DMS79 treated with DMSO at 0.1 percent for 48 hours (cell line): ENCODE measurements at places on chromosomes 12 and 14.
A peak's percentile ranks its signal among the peaks of the same experiment; 100 is the strongest.

GRCh38 chr12:106885026-106885425, 70.7 kb upstream of the TMEM263 start:
- DNase-seq: no peak

DNA sequence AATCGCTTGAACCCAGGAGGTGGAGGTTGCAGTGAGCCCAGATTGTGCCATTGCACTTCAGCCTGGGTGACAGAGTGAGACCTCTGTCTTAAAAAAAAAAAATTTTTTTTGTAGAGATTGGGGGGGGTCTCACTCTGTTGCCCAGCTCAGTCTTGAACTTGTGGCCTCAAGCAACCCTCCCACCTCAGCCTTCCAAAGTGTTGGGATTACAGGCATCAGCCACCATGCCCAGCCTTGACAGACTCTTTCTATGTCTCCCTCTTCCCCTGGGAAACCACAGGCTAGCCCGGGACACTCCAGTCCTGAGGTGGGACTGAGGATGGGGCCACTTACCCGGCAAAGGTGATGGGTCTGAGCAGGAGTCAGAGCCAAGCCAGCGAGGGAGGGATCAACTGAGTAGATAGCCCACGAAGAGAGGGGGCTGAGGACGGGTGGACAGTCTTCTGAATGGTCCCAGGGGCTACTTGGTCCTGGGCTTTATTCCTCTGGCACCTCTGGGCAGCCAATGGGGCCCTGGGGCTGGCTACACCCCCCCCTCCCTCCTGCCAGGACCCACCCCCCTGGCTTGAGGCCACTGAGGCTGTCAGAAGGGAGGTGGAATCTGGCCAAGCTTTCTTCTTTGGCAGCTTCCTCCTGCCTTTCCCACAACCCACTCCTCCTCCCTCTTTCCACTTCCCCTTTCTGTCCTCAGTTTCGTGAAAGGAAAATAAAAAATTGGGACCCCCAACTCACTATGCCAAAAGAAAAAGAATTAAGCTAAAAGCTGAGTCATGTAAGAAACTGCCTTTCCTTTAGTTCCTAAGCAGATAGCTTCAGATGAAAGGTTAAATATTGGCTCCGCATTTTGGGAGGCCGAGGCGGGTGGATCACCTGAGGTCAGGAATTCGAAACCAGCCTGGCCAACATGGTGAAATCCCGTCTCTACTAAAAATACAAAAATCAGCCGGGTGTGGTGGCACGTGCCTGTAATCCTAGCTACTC, at the start of gene SDS:
TSS of gene SDS (minus strand) at position 453 of the 981 bp plus-strand sequence. CDS start 4,179 bp downstream, outside the sequence.
- no peak for DNase-seq

GRCh38 chr12:21615431-21615830, 10.8 kb upstream of the GYS2 start:
- no peak for DNase-seq

GRCh38 chr14:68018598-68018997, 199.0 kb downstream of the RAD51B start:
- peak; percentile 37 for DNase-seq

DNA sequence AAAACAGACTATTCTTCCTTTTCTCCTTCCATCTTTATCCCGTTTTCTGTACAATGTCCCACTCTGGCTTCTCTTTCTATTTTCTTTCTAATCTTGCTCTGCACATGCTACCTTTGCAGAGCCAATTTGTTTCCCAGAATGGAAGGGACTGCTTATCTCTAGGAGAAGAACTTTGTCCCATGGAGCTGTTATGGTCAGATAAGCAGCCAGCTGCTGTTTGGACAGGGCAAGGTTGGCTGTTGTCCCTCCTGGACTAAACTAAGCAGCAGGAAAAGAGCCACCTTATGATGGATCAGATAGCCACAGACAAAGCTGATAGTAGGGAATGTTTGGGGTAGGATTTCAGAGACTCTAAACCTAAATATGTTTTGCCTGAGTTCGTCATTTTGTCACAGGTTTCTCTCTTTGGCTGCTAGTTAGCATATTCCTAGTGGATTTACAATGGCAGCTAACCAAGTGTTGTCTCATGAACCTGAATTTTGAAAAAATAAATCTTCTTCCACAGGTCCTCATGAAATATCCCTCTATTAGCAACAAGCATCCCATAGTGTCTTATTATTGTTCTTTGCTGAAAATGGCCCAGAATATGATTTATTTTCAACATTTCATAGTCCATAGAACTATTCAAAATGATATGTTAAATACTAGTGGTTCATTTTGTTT, 262.8 kb downstream of the SLC16A7 start:
- no peak for DNase-seq

GRCh38 chr14:23727566-23728335, 91.6 kb downstream of the DHRS2 start:
- DNase-seq: no peak

DNA sequence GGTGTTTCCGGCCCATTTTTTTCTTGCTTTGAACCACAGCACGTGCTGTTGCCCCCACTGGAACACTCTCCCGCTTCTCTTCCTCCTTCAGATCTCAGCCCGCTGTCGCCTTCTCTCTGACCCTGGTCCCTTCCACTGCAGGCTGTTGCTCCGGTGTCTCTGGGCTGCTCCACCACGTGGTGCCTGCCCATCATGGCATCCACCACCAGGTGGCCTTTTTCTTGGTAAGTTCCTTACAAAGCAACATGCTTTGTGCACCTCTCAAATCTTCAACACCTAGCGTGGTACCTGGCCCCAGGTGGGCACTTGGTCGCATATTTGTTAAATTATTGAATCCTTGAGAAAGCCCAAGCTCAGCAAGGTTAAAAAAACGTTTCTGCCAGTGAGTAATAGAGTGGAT, 19.1 kb downstream of the TUNAR start:
- no peak for DNase-seq

DNA sequence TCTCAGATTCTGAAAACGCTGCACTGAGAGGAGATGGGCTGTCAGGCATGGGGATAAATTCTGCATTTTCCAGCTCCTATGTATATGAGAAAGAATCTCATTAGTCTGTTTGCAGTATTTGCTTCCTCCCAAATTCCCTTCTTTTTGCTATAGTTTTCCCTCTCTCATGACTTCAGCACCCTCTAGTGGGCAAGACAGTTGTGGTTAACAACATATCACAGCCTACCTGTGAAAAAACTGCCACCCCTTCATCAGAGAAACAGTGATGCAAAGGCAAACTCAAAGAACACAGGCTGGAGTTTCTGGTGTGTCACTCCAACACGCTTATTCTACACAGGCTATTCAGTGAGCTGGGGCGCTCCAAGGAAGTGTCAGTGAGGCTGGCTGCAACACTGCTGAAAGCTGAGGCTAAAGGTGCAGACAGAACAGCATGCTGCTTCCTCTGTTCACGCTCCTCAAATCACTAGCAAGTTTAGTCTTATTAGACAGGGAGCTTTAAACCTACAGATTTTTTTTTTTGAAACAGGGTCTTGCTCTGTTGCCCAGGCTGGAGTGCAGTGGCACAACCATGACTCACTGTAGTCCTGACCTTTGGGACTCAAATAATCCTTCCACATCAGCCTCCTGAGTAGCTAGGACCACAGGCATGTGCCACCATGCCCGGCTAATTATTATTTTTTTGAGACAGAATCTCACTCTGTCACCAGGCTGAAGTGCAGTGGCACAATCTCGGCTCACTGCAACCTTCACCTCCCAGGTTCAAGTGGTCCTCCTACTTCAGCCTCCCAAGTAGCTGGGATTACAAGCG, 19.3 kb downstream of the ZC2HC1C start:
- peak; percentile 71 for DNase-seq

DNA sequence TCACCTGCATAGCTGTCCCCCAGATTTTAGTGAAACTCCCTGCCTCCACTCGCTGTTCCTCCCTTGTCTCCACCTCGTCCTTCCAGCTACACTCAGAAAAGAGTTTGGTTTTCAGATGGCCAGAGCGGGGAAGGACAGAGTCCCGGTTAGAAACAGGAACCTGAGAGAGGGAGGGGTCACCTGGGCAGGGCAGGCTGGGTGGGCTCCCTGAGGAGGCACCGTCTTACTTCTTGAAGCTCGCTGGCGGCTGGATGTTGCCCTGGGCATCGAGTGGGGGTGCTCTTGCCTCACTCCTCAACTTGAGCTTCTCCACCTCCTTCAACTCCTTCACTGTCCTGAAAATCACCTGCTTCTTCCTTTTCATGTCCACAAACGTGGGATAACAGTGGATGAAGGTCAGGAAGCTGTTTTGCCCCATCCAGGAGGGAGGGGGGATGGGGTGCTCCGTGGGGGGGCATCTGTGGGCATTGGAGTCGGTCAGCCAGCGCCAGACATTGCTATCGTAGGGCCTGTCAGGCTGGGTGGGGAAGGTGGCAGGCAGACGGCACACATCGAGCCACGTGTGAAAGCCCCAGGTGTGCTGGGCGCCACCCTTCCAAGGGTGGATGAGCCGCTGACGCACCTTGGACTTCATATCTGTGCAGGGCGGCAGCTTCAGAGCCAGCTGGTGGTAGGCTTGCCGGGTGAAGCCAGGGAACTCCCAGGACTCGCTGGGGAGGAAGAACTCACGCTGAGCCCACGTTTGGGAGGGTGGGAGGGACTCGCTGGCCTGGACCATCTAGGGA, 2.0 kb downstream of the TEX52 start:
- no peak for DNase-seq

GRCh38 chr12:83198291-83199015, 511.7 kb downstream of the TMTC2 start:
- DNase-seq: no peak

GRCh38 chr14:74649673-74650072, 37.6 kb upstream of the LTBP2 start:
- no peak for DNase-seq

DNA sequence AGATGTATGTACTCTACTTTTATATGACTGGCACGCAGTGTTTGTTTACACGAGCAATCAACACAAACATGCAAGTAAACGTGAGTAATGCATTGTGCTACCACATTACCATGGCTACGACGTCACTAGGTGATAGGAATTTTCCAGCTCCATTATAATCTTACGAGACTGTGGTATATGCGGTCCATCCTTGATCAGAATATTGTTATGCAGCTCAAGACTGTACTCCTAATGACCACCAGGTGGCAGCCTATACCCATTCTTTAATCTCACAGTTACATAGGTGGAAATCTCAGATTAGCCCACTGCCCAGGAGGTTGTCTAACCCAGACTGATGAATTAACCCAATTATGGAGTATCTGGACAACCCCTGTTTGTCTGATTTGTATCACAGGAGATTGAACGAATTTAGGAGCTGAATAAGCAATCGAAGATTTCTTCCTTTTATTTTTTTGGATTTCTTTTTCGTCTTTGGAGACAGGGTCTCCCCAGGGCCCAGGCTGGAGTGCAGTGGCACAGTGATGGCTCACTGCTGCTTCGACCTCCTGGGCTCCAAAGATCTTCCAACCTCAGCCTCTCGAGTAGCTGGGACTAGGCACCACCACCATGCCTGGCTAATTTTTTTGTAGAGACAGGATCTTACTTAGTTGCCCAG, 8.7 kb upstream of the TESPA1 start:
- DNase-seq: peak; percentile 2

DNA sequence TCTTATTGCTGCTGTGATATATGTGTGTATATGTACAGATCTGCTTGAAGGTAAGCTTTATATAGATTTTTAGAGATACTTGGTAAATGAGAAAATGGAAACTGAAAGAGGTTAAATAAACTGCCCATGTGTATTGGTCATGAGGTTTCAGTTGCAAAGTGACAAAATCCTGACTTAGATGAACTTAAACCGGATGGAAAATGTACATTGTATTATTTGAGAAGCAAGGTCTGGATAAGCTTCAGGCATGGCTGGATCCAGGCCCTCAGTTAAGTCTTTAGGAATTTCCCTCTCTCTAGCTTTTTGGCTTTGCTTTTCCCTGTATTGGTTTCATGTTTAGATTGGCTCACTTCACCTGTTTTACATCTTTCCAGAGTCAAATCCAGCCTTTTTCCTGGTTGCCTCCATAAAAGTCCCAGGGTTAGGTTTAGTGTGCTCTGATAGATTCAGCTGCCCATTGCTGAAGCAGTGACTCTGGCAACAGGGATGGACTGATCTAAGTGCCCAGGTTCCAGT, 21.0 kb upstream of the MAP1LC3B2 start:
- DNase-seq: no peak

DNA sequence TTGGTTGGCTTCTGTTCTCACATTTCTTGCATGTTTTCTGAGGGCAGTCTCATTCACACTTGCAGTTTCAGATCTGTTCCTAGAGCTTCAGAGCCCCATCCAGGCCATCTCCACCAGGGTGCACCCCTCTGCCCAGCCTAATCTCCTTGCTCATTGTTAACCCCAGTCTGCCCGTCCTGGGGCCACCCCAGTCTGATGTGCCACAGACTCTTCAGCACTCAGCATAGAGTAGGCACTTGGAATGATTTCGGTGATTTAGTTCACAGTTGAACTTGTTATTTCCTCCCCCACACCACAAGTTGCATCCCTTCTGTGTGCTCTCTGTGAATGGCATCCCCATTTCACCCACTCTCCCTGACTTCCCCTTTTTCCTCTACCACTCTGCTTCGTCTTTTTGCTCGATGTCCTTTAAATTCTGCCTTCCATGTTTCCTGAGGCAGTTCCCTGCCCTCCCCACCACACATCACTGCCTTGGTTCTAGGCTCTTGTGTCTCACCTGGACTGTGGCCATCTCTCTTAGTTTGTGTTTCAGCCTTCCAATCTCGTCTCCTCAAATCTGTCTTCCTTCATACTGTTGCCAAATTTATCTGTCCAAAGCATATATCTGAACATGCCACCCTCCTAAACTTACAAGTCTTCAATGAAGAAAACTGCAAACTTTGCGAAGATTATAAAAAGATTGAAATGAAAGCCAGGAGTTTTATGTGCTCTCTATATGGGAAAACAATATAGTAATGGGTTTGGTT, 41.5 kb downstream of the ANO6 start:
- no peak for DNase-seq

- no peak for DNase-seq
Measured at GRCh38 chr12:12441843-12442461, 85.1 kb downstream of the BORCS5 start.

- no peak for DNase-seq
Measured at GRCh38 chr14:67926821-67927220, 107.2 kb downstream of the RAD51B start.

DNA sequence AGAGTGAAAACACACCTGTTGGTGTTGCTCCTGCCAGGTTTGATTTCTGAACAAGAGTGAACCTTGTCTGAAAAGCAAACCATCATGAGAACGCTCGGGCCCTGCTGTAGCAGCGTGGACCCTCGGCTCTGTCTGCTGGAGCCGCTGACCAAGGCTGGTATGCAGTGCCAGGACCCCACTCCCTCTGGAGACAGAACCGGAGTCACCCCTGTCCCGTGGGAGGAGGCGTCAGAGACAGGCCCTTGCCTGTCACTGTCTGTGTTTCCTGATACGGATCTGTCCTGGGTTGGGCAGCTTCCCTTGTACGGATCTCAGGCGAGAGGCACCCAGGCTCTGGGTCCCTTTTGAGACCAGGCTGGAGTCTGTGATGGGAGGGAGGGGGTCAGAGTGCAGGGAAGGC, 111.6 kb downstream of the ADGRD1 start:
- no peak for DNase-seq

GRCh38 chr12:69097619-69098368, 141.6 kb upstream of the CPSF6 start:
- no peak for DNase-seq

DNA sequence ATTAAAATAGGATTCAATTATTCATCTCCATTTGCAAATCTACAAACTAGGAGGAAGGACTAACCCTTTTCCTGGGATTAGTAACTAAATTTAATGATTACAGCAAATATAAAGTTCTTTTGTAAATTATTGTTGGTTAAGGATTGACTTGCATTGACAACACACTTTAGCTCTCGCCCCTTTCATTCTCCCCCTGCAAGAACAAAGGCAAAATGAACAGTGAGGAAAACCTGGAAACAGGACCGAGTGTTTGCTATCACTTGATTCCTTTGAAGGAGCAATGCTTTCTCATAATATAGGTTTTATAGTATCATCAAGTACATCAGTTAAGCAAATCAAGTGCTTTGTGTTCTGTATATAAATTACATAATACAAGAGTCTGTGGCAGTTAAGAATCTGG, 7.4 kb upstream of the COX16 start:
- DNase-seq: no peak
